Activated T-helper 1 cell treated with anti-CD3 and anti-CD28 coated beads, Interleukin-12 subunit alpha, Interleukin-12 subunit beta, Interleukin-2, Interleukin-4 antibody, amounts not matched to agents 30 ng/mL and 10 ng/mL and 1 ng/mL, durations not matched to agents 14 hours and 24 hours and 36 hours (primary cell): ENCODE measurements at places on chromosomes 12 and 14. TPM values are rescaled to one million over a fixed set of nuclear protein-coding genes. Genes with fewer than 3 reads are reported as not detected.

DNA sequence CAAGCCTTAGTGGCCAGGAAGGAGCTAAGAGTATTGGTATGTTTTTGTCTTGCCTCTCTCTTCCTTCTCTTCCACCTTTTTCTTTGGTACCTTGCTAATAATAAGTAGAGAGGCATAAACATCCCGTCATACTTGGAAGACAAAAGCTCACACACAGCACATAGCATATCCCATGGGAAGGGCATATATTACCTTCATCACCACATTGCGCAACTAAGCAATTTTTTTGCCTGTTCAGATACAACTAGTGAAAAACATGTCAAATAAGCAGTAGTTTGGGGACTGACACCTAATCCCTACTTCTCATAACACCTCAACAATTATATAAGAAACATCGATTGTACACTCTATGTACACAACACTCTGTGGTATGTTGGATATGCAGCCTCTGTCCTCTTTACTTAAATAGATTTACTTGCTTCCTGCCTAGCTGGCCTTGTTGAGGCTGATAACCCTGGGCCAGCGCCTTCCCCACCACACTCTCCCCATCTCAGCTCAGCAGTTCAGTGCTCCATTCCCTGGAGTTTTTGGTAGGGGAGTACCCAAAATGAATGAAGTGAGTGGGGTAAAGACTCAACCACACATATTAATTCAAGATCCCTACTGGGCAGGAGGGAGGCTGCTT lies 35.4 kb downstream of the MBIP start:
- no peak for DNase-seq

DNA sequence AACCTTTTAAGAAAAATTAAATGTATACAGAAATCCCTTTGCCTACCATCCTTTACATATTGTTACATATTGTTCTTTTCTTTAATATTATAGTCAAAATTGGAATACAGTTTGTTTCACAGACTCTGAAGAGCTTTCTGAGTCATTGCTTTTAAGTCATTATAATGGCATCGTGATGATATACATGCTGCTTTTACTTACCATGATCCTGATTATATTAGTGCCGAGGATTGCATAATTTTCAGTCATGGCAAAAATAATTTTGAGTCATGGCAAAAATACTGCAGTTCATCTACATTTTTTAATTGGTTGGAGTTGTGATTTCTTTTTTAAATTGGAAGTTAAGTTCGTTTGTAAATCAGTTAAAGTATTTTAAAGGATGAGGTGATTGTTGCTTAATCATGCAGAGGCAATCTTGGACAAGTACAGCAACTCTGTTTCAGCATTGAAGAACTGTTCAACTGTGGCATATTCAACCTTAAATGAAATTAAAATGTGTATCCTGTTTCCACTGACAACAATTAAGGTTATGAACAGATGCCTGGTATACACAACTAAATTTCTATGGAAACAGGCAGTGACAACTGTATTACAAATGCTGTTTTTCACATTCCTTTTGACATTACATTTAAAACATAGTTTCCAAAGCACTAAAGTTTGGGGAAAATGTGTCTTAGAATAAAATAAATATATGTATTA lies 142.3 kb downstream of the PCNX1 start:
- DNase-seq: no peak

- DNase-seq: peak; percentile 3
Observed at GRCh38 chr12:50924439-50925341, 27.7 kb upstream of the HIGD1C start.

- DNase-seq: no peak
Observed at GRCh38 chr12:12415886-12416285, 59.0 kb downstream of the BORCS5 start.

DNA sequence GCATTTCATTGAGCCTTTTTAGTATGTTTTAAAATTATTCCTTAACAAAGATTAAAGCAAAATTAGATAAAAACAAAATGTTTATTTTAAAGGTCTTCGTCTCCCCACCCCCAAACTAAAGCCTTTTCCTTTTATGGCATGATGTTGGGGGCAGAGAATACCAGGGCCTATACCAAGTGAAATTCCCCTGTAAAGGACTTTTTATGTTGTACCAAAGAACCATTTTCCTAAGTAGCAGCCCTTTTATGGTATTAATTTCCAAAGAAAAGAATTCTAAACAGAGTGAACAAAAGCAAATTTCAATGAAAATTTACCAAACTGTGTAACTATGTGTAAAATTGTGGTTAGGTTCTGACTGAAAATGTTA lies 71.9 kb upstream of the GNPNAT1 start:
- DNase-seq: no peak

- DNase-seq: no peak
Observed at GRCh38 chr12:6295094-6295811, 15.2 kb upstream of the PLEKHG6 start.

GRCh38 chr12:69062621-69063237 lies 129.8 kb upstream of the CPM start:
- DNase-seq: no peak

DNA sequence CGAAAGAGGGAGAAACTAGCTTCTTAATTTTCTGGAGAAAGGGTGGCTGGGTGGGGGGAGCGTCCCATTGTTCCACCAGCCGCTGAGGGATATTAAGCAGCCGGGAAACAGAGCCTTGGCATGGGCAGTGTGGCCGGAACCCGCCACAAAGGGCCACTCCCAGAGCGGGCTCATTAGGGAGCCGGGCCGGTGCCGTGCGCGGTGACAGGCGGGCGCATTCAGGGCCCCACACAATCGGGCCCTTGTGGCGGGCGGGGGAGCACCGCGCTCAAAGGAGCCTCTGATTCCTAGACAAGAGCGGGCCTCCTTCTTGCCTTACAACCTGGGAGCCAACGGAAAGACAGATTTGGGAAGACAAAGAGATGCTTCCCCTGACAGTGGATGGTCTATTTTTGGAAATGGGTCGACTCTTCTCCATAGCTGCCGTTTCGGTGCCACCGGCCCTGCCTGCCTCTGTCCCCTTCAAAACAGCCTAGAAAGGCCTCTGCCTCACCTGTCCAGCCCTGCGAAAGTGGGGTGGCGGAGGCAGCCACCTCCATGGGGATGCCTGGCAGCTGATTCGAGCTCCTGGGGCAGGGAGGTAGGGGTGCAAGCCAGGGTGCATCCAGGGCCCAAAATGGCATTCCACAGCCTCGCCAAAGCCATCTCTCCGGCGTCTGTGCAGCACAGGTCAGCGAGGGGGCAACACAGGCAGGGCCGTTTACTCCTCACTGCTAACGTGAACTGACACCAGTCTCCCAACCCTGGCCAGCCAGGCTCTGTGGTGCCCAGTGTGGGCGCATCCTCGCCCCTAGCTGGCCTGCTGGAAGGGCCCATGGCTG lies 10.9 kb downstream of the CCDC85C start:
- DNase-seq: no peak

GRCh38 chr12:30269496-30269895 lies 426.2 kb downstream of the IPO8 start:
- DNase-seq: no peak

DNA sequence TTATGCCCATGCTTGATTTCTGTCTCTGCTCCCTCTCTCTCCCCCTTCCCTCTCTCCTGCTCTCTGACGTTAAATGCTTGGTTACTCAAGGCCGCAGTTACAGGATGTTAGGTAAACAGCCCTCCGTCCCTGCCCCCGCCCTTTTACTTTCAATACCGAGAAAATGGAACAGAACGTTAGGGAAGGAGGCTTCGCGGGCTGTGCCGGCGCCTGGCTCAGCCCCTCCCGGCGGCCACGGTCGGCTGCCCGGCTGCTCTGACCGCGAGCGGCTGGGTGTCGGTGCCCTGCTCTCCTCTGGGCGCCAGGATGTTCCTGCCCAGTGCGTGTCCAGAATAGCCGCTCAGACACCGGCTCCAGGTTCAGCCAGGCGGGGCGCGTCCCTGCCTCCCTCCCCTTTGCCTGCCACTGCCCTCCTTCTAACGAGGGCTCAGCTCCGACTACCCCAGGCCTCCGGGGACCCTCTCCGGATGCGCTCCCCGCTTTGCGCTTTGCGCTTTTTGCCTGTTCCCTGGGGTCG lies 166.1 kb downstream of the ADCK1 start:
- peak; percentile 48 for DNase-seq

- no peak for DNase-seq
Observed at GRCh38 chr12:112898380-112898779, 8.4 kb upstream of the OAS1 start.

- DNase-seq: no peak
Observed at GRCh38 chr14:81415781-81416180, 15.7 kb upstream of the STON2 start.

GRCh38 chr14:103022002-103022684 lies 35.2 kb downstream of the CDC42BPB start:
- no peak for DNase-seq

- DNase-seq: no peak
Observed at GRCh38 chr12:48199774-48200221, 3.3 kb downstream of the OR10AD1 start.

DNA sequence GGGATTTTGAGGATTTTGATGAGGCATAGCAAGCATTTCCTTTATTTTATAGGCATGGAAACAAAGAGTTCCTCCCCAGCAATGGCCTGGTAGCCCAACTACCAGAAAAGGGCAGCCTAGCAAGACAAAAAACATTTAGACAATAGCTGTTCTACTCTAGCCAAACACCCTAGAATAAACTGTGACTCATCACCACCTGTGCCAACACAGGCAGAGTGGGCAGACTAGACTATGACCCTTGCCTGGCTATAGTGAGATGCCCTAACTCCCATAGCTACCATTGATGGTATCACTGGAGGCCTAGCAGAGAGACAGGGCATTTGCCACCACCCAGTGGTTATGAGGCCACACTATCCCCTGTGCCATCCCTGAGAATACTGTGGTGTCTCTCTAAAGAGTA lies 15.5 kb upstream of the CCER1 start:
- no peak for DNase-seq

LIN52 gene
- 15.9 and 17.2 TPM in 2 replicates for total RNA-seq

KCNMB4 gene
- total RNA-seq: 0.17 and 0.80 TPM in 2 replicates

P2RX7 gene
- 7.3 and 8.0 TPM in 2 replicates for total RNA-seq

TPH2 gene
- total RNA-seq: not detected in 2 replicates

SRRM4 gene
- total RNA-seq: not detected in 2 replicates

OASL gene
- total RNA-seq: 2.4 and 3.1 TPM in 2 replicates

RFX4 gene
- total RNA-seq: not detected in 2 replicates

SERPINA6 gene
- total RNA-seq: not detected in 2 replicates
